ENCODE measurements at places on chromosomes 5 and 9. TPM values are rescaled to one million over a fixed set of nuclear protein-coding genes. Genes with fewer than 3 reads are reported as not detected.

IFNA21 gene
- not detected for total RNA-seq

PPIC gene
- total RNA-seq = 44.3 TPM

RANBP3L gene
- 0.45 TPM for total RNA-seq

GRCh38 chr5:55220433-55221185 is 6.5 kb downstream of the MCIDAS start:
- no peak overlapping the region for H3K27ac ChIP-seq
- H3K4me3 ChIP-seq = peak overlapping the region; percentile 43
- no peaks in the 10 kb centered on the region for H3K36me3 ChIP-seq
- H3K27me3 ChIP-seq = peaks cover 43% of the 10 kb centered on the region

DNA sequence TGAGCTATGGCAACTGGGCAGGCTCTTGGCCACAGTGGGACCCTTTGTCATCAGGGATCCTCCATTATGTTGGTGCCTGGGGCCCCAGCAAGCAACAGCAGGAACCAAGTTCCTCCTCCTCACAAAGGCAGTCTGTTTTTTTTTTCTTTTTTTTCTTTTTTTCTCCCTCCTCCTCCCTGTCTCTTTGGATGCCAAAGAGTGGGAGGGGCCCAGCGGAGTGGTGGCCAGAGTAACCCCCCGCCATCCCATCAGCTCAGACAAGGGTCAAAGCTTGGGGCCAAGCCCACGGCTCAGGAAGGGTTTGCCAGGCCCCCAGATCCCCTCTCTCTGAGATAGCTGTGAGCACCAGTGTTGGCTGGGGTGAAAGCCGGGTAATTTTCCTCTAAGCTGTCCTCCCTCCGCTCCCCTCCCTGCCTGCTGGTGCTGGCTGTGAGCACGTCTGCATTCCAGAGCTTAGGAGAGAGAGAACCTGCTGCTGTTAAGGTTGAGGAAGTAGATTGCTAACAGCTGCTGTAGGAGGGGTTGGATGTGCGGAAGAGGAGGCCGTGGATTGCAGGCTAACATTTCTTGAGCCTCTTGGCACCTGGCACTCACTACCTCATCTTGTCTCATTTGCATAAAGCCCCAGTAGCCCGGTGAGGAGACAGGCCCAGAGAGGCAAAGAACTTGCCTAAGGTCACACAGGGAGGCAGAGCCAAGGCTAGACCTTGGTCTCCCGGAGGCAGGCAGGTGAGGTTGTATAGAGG is 21.2 kb downstream of the GSN start:
- H3K4me3 ChIP-seq = no peak overlapping the region
- H3K27me3 ChIP-seq = no peaks in the 10 kb centered on the region
- peak overlapping the region; percentile 93 for H3K27ac ChIP-seq
- H3K4me1 ChIP-seq = peaks cover 89% of the 10 kb centered on the region
- H3K36me3 ChIP-seq = no peaks in the 10 kb centered on the region

DNA sequence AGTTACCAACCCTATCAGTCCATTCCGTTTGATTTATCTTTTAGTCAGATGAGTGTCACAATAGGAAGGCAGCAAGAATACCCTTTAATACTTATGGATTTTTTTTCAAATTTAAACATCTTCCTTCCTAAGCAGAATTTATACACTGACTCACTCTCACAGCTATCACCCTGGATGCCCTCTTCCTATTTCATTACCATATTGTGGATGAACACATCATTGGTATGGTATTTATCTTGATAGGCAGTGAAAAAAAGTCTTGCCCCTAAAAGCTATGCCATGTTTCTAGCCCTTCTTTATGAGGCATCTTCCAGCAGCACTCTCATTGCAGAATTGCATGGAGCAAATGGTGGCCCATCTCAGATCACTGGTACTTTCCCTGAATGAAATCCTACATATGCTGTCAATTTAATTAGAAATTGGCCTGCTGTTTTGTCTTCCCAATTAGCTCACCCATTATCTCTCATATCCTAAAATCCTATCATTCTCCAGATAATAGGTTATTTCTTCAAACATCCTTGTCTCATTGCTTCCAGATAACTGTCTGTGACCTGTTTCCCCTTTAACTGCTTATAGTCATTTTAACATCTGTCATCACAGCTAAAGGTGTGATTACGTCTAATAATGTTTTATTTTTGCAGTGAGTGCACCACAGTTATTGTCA is 433.5 kb upstream of the POU5F2 start:
- no peaks in the 10 kb centered on the region for H3K4me1 ChIP-seq
- no peak overlapping the region for H3K27ac ChIP-seq
- H3K27me3 ChIP-seq = no peaks in the 10 kb centered on the region
- DNase-seq = no peak
- no peaks in the 10 kb centered on the region for H3K36me3 ChIP-seq
- no peak overlapping the region for H3K4me3 ChIP-seq

GRCh38 chr5:115379622-115380344 is 83.3 kb upstream of the CCDC112 start:
- no peak for DNase-seq
- no peak overlapping the region for H3K4me3 ChIP-seq
- no peaks in the 10 kb centered on the region for H3K36me3 ChIP-seq
- peaks cover 13% of the 10 kb centered on the region for H3K4me1 ChIP-seq
- H3K27me3 ChIP-seq = no peaks in the 10 kb centered on the region

DNA sequence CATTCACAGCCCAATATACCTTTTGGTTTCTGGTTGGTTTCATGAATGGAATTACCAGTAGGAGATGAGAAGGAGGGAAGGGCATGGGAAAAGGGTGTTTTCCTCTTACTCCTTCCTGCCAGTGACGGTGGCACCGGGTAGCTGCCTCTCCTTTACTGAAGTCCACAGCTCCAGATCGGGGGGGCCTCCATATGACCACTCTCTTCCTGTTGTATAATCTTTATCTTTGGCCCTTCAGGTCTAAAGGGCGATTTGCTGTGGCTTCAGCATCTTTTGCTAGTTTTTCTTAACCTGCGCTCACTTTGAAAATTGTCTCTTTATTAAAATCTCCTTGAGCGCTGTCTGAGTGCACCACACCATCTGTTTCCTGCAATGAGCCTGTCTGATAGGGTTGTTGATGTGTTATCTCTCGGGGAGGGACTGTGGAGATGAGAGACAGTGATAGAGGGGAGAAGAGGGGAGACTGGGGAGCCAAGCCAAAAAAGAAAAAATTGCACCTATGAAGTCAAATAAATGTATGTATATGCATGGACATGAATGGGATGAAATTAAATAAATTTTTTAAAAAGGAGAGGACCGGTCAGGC is 449.3 kb upstream of the KLF4 start:
- peaks cover under 1% of the 10 kb centered on the region for H3K27me3 ChIP-seq
- DNase-seq = no peak
- H3K4me3 ChIP-seq = no peak overlapping the region
- no peak overlapping the region for H3K27ac ChIP-seq

GRCh38 chr5:101284736-101285375 is 381.8 kb upstream of the ST8SIA4 start:
- DNase-seq = no peak
- no peaks in the 10 kb centered on the region for H3K4me1 ChIP-seq
- H3K27ac ChIP-seq = no peak overlapping the region

- DNase-seq = no peak
- H3K27me3 ChIP-seq = no peaks in the 10 kb centered on the region
- no peaks in the 10 kb centered on the region for H3K36me3 ChIP-seq
- H3K4me3 ChIP-seq = no peak overlapping the region
- H3K4me1 ChIP-seq = no peaks in the 10 kb centered on the region
- H3K27ac ChIP-seq = no peak overlapping the region
Observed at GRCh38 chr9:7238247-7238637, 480.5 kb downstream of the KDM4C start.

- H3K27ac ChIP-seq = peak overlapping the region; percentile 93
- H3K27me3 ChIP-seq = peaks cover 24% of the 10 kb centered on the region
- DNase-seq = peak; percentile 93
- H3K4me1 ChIP-seq = peaks cover 38% of the 10 kb centered on the region
- H3K4me3 ChIP-seq = peak overlapping the region; percentile 54
- H3K36me3 ChIP-seq = no peaks in the 10 kb centered on the region
Observed at GRCh38 chr9:137296670-137297664, 5.1 kb downstream of the NRARP start.

DNA sequence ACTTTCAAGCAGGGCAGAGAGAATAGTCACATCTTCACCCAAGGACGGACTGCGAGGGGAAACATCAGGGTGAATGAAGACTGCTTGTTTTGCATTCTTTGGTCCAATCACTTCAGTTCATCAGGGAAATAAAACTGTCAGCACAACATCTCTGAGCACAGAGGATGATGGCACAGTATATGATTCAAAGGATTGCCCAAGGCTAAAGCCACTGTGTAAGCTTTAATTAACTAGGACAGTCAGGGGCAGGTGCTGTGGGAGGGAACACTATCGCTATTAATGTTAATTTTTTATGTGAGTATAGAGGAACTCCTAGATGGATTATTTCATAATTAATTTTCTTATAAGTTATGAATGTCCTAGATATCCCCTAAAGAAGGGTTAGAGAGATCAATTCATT is 112.1 kb downstream of the BASP1 start:
- H3K36me3 ChIP-seq = no peaks in the 10 kb centered on the region
- H3K27me3 ChIP-seq = no peaks in the 10 kb centered on the region
- no peak for DNase-seq
- H3K27ac ChIP-seq = no peak overlapping the region

DNA sequence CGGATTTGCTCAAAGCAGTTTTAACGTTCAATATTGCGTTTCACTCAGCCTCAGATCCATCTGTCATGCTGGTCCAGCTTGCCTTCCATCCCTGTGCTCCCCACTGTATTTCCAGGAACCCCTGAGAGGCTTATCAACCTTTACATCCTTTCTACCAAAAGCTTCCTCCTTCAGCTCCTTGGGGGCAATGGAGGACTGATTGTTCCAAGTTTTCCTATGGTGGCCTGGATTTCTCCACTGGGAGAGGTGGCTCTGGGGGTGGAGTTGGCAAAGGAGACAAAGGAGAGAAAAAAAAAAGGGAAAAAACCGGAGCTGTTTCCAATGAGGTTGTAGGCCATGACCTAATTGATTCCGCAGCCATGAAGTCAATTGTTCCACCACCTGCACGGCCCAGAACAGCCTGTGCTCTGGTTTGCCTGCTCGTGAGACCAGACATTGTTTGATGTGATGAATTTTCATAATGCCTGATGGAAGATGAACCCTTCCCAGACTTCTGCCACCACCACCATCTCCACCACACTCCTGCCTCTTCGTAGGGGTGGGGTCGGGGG is 54.1 kb downstream of the ABLIM3 start:
- H3K27me3 ChIP-seq = no peaks in the 10 kb centered on the region
- no peak overlapping the region for H3K4me3 ChIP-seq

- no peak overlapping the region for H3K4me3 ChIP-seq
Observed at GRCh38 chr5:172725273-172725672, 45.7 kb downstream of the DUSP1 start.

DNA sequence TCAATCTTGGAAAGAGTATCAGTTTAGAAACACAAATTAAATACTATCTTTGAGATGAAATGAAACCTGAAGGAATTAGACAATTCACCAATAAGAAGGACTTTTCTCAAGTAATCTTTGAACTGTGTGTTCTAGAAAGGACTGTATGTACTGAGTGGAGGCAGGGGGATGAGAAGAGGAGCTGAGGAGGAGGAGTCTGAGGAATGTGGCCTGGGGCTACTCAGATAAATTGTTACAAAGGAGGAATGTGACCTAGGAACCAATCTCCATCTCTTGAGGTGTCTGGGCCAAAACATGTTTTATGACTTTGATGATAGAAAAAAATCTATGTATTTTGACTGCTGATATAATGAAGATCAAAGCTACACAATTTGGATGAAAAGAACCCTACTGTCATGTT is 124.3 kb upstream of the ANKRD55 start:
- peaks cover 23% of the 10 kb centered on the region for H3K4me1 ChIP-seq
- no peak overlapping the region for H3K4me3 ChIP-seq
- H3K27ac ChIP-seq = no peak overlapping the region
- no peaks in the 10 kb centered on the region for H3K36me3 ChIP-seq

DNA sequence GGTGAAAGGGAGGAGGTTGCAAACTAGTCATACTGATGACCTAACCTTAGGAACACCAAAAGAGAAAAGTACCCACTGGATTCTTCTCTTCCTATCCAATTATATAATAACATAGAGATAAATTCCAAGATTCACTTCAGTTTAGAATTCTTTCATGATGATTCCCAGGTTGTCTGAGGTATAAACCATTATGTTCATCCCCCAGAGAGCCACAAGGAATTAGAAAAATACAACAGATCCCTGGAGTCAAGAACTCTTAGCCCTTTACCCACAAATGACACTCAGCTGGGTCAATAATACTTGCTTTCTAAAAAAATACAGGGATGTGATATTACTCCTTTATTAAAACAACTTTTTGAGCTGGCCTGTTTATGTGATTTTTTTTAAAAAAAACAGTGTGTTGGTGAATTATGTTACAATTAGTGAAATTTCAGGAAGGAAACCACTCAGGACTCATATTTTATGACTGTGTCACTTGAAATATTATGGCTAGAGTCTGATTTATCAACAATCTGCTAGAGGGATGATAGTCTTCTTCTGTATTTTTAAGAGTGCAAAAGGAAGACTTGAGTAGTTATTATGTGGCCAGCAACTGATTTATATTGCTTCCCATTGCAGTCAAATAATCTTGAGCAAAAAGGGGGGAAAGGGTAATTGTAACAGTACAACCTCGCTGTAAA is 338.2 kb downstream of the NFIB start:
- peak overlapping the region; percentile 28 for H3K27ac ChIP-seq
- no peaks in the 10 kb centered on the region for H3K36me3 ChIP-seq
- peaks cover 19% of the 10 kb centered on the region for H3K4me1 ChIP-seq
- no peaks in the 10 kb centered on the region for H3K27me3 ChIP-seq
- H3K4me3 ChIP-seq = no peak overlapping the region
- DNase-seq = no peak

DNA sequence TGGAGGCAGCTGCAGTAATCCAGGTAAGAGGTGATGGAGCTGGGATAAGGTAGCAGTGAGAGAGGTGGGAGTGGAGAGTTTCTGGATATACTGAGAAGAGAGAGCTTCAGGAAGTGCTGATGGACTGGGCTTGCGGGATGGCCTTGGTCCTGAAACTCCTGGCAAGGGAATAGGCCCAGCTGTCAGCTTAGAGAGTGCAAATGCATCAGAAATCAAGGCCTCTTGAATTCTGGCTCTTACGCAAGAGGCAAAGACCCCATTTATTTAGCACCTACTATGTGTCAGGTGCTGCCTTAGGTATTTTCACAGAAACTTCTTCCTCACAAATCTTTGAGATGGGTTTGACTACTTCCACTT is 227.2 kb upstream of the MAP3K1 start:
- peak overlapping the region; percentile 80 for H3K27ac ChIP-seq
- no peaks in the 10 kb centered on the region for H3K36me3 ChIP-seq
- H3K27me3 ChIP-seq = no peaks in the 10 kb centered on the region
- DNase-seq = no peak

DNA sequence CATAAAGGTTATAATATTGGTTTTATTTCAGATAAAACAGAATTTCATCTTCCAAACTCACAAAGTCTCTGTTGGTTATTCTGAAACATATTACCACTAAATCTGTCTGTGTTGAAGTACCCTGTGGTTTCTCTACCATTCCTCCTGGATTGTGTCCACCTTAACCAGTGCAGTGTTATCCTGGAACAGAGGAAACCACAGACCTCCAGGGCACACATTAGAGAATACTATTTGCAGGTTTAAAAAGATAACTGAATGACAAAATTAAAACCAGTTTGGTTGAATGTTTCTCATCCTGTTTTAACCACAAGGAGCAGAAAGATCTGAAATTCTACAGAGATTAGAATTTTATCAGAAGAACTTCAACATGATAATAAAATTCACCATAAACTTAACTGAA is 251.8 kb downstream of the CWC27 start:
- no peak for DNase-seq
- no peak overlapping the region for H3K4me3 ChIP-seq
- no peak overlapping the region for H3K27ac ChIP-seq
- H3K4me1 ChIP-seq = peaks cover 15% of the 10 kb centered on the region
- no peaks in the 10 kb centered on the region for H3K27me3 ChIP-seq

- DNase-seq = no peak
- H3K27ac ChIP-seq = no peak overlapping the region
- H3K36me3 ChIP-seq = no peaks in the 10 kb centered on the region
- H3K27me3 ChIP-seq = no peaks in the 10 kb centered on the region
- no peak overlapping the region for H3K4me3 ChIP-seq
Observed at GRCh38 chr9:99744132-99744531, 77.6 kb upstream of the NR4A3 start.
